Activated CD4-positive, alpha-beta memory T cell treated with anti-CD3 and anti-CD28 coated beads, Interleukin-2, amount 10 ng/mL, durations not matched to agents 7 days and 5 days (primary cell): ENCODE measurements at places on chromosomes 5 and 9.

DNA sequence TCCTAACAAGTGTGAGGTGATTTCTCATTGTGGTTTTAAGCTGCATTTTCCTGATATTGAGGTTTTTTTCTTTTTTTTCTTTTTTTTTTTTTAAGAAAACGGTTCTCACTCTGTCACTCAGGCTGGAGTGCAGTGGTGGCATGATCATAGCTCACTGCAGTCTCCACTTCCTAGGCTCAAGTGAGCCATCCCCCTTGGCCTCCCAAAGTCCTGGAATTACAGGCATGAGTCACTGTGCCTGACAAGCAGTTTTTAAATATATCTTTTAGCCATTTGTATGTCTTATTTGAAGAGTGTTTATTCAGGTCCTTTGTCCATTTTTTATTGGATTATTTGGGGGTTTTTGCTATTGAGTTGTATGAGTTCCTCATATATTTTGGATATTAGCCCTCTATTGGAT, 53.8 kb downstream of the GCNT1 start:
- no peak for DNase-seq
- no peak overlapping the region for H3K27ac ChIP-seq
- H3K4me1 ChIP-seq = peaks cover 9% of the 10 kb centered on the region
- H3K4me3 ChIP-seq = no peak overlapping the region

DNA sequence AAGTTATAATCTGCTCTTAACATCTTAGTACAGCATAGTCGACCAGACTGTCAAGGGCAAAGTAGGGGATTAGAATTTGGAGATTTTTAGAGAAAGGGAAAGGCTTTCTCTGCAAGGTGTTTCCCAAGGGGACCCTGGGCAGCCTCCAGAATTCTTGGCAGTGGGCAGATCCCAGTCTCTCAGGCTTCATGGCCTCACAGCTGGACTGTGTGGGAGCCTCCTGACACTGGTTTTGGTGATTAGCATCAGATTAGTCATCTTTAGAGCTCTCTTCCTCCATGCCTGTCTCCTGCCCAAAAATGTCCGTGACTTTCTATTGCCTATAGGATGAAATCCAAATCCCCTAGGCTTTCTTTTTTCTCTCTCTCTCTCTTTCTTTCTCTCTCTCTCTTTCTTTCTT, 370.7 kb downstream of the ZSWIM6 start:
- H3K4me3 ChIP-seq = no peak overlapping the region
- no peaks in the 10 kb centered on the region for H3K36me3 ChIP-seq
- DNase-seq = no peak
- no peak overlapping the region for H3K27ac ChIP-seq
- peaks cover 1% of the 10 kb centered on the region for H3K27me3 ChIP-seq

DNA sequence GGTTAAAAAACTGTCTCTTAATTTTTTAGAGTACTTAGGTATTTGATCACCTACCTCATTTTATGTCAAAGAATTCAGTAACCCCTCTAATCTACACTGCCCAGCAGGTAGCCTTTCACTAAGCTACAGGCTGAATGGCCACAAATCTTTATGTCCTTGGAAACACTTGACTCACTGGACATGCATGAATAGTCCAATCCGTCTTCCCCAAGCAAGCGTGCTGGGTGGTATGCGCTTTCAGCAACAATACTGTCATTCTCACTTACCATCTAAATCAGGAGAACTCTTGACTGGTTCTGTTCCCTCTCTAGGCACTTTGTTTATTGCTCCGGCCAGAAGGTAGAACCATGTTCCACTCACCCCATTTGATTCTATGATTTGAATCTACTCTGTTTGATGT, 73.1 kb downstream of the TRPM3 start:
- no peak for DNase-seq
- no peaks in the 10 kb centered on the region for H3K27me3 ChIP-seq
- H3K4me3 ChIP-seq = no peak overlapping the region
- H3K4me1 ChIP-seq = no peaks in the 10 kb centered on the region
- no peaks in the 10 kb centered on the region for H3K36me3 ChIP-seq

DNA sequence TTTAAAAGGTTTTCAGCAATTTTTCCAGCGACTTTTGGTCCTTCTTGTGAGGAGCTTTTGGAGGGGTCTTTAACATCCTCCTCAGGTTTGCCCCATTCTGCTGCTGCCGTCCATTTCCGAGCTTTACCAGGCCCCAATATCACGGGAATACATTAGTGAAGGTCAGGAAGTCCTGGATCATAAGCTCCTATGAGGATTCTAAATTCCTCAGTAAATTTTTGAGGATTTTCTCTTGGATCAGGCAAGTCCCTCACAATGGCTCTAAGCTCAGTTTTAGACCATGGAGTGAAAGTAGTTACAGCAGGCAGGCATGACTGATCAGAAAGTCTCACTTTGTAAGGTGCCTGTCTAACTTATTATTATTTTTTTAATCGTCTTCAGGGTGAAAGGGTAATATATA, 17.2 kb upstream of the GBGT1 start:
- DNase-seq = no peak
- peaks cover 39% of the 10 kb centered on the region for H3K27me3 ChIP-seq
- peaks cover 24% of the 10 kb centered on the region for H3K4me1 ChIP-seq

- H3K36me3 ChIP-seq = no peaks in the 10 kb centered on the region
- H3K27ac ChIP-seq = no peak overlapping the region
- no peak overlapping the region for H3K4me3 ChIP-seq
- H3K27me3 ChIP-seq = peaks cover under 1% of the 10 kb centered on the region
Measured at GRCh38 chr5:137078171-137078665, 420.9 kb downstream of the SPOCK1 start.
